SK-N-SH (cell line): ENCODE measurements at places on chromosomes 12 and 14.

DNA sequence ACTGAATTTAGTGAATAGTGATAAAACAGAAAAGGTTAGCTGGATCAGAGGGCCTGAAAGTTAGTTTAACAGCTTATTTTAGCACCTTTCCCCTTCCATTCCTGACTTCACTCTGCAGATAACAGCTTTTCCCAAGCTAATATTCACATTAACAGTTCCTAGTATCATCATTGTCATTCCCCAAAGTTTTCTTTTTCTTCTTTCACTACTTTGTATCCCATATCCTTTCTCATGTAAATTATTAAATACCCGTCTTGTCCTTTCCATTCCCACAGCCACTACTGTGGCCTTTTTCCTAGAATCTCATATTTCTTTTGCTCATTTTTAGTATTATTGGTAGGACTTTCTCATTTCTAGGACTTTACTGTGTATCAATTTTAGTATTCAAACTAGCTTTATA, 70.5 kb downstream of the SCFD1 start:
- no peaks in the 10 kb centered on the region for H3K27me3 ChIP-seq
- H3K27ac ChIP-seq, result no peak overlapping the region
- no peak overlapping the region for H3K4me3 ChIP-seq
- DNase-seq, result no peak
- H3K36me3 ChIP-seq, result peaks cover 52% of the 10 kb centered on the region

DNA sequence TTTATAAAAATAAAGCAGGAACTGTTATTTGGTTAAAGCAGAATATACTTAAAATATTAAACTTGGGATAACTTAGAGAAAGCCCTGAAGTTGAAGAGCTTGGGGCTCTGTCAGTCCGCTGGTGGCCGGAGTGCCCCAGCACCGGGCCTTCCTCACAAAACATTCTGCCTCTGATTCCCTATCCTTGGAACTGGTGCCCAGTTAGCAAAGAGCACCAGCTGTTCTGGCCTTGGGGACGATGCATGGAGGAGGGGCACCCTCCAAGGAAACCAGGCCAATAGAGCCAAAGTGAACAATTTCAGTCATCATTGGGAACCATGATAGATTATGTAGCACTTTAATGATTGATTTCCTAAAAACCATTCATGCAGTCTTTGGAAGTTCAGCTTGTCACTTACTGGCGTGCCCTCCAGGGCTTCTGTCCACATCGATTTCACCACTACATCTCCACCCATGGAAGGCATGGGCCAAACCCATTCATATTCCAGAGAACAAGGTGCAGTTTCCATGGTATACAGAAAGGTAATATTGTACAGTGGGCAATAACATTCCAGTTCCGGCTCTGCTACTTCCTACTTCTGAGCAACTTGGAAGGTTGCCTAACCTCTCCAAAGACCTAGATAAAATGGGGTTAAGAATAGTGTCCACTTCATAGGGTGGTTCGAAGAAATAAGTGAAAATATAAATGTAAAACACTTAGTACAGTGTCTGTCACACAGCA, 145.9 kb downstream of the ETV6 start:
- no peak for DNase-seq
- peaks cover 13% of the 10 kb centered on the region for H3K4me1 ChIP-seq
- H3K27ac ChIP-seq, result peak overlapping the region; percentile 74

GRCh38 chr14:26070443-26070842, 527.4 kb downstream of the NOVA1 start:
- H3K4me1 ChIP-seq, result no peaks in the 10 kb centered on the region; the same call in 1 of the 2 replicates
- H3K27me3 ChIP-seq, result no peaks in the 10 kb centered on the region
- H3K36me3 ChIP-seq, result no peaks in the 10 kb centered on the region
- no peak overlapping the region for H3K27ac ChIP-seq
- no peak for DNase-seq

GRCh38 chr14:102210421-102211042, 70.8 kb downstream of the WDR20 start:
- H3K36me3 ChIP-seq, result peaks cover 38% of the 10 kb centered on the region
- no peak overlapping the region for H3K4me3 ChIP-seq
- no peaks in the 10 kb centered on the region for H3K27me3 ChIP-seq
- no peak for DNase-seq
- no peaks in the 10 kb centered on the region for H3K4me1 ChIP-seq
- no peak overlapping the region for H3K27ac ChIP-seq

DNA sequence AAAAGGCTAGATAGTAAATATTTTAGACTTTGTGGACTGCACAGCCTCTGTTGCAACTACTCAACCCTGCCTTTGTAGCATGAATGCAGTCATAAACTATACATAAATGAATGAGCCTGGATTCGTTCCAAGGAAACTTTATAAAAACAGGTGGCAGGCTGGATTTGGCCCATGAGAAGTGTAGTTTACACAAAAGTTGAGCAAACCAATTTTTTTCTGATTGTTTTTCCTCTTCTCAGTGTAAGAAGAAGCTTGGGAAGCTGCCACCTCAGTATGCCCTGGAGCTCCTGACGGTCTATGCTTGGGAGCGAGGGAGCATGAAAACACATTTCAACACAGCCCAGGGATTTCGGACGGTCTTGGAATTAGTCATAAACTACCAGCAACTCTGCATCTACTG, 9.5 kb downstream of the OAS1 start:
- H3K4me3 ChIP-seq, result no peak overlapping the region
- H3K27me3 ChIP-seq, result no peaks in the 10 kb centered on the region
- DNase-seq, result no peak
- H3K4me1 ChIP-seq, result no peaks in the 10 kb centered on the region

DNA sequence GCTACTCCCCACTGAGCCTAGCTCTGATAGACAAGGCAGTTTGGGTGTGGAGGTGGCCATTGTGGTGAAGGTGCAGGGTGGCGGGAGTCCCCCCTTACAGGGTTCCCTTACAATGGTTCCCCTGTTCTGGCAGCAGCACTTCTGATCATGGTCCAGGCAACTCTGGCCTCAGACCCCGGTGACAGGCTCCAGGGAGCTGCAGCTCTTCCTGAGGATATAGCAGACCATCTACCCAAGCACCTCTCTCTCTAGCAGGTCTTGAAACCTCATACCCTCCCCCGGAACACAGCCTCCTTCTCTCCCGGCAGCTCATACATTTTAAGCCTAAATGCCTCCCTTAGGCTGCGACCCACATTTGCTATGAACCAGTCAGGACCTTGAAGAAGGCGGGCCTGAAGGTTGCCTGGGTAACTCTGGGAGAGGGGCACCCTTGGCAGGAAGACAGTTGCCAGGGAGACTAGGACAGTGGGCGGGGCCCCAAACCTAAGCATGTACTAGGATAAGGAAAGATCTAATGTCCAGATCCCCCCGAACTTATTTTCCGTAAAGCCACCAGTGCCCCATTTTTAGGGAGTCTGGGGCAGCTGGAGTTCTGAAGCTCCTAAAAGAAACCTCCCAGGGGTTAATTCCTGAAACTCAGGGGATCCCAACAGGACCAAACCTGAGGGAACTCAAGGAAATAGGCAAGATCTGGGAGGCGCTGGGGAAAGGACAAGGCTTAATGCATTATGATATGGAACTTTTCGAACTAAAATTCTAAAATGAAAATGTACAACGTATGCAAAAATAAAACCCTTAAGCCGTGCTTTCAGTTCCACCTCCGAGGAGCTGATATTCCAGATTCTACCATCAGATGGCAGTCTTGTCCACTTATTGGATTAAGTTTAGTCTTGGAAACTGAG, 4.5 kb upstream of the GDF11 start:
- no peaks in the 10 kb centered on the region for H3K27me3 ChIP-seq
- H3K4me1 ChIP-seq, result peaks cover 24% of the 10 kb centered on the region; the same call in 1 of the 2 replicates
- no peaks in the 10 kb centered on the region for H3K36me3 ChIP-seq
- peak overlapping the region; percentile 80 for H3K27ac ChIP-seq
- peak; percentile 78 for DNase-seq

- H3K27me3 ChIP-seq, result no peaks in the 10 kb centered on the region; the same call in 1 of the 2 replicates
- peak; percentile 68 for DNase-seq
- no peak overlapping the region for H3K27ac ChIP-seq
- H3K4me3 ChIP-seq, result peak overlapping the region; percentile 31; the same call in 1 of the 2 replicates
- H3K4me1 ChIP-seq, result peaks cover 4% of the 10 kb centered on the region; the same call in 1 of the 2 replicates
Measured at GRCh38 chr12:12032851-12033797, 37.6 kb upstream of the BCL2L14 start.

GRCh38 chr12:108757856-108758255, 26.5 kb upstream of the CORO1C start:
- H3K27me3 ChIP-seq, result no peaks in the 10 kb centered on the region
- no peaks in the 10 kb centered on the region for H3K36me3 ChIP-seq
- H3K4me3 ChIP-seq, result no peak overlapping the region

DNA sequence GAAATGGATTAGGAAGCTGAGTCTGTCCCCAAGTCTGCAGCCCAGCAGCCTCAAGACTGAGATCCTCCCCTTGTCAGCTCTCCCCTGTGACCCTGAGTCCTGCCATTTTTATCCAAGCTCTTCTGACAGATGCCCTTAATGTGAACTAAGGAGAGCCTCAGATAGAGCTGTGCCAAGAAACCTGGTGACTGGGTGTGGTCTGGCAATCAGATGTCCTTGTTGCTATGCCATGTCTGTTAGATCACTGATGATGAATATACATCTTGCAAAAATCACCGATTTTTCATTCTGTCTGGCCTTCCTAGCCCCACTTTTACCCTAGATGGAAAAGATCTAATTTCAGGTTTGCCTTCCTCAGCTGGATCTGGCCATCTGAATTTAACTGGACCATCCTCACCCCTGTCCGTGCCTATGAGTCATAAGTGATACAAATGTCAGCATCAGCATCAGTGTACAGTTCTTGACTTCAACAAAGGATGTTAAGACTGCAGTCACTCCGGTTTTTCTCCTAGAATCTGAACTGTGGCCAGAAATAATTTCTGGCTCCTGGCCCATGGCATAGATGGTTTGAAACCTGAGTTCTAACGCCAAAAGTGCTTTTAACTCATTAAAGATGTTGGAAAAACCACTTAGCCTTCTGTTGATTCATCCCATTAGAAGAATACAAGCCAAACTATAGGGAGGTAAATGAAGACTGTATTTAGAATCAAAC, 61.2 kb upstream of the GRIP1 start:
- H3K27me3 ChIP-seq, result no peaks in the 10 kb centered on the region
- H3K27ac ChIP-seq, result no peak overlapping the region
- DNase-seq, result no peak
- no peak overlapping the region for H3K4me3 ChIP-seq
- no peaks in the 10 kb centered on the region for H3K36me3 ChIP-seq
- H3K4me1 ChIP-seq, result no peaks in the 10 kb centered on the region

GRCh38 chr12:9646794-9647781, 22.4 kb upstream of the CLEC2D start:
- no peak for DNase-seq
- H3K27me3 ChIP-seq, result no peaks in the 10 kb centered on the region
- no peaks in the 10 kb centered on the region for H3K4me1 ChIP-seq
- peak overlapping the region; percentile 46 for H3K27ac ChIP-seq

DNA sequence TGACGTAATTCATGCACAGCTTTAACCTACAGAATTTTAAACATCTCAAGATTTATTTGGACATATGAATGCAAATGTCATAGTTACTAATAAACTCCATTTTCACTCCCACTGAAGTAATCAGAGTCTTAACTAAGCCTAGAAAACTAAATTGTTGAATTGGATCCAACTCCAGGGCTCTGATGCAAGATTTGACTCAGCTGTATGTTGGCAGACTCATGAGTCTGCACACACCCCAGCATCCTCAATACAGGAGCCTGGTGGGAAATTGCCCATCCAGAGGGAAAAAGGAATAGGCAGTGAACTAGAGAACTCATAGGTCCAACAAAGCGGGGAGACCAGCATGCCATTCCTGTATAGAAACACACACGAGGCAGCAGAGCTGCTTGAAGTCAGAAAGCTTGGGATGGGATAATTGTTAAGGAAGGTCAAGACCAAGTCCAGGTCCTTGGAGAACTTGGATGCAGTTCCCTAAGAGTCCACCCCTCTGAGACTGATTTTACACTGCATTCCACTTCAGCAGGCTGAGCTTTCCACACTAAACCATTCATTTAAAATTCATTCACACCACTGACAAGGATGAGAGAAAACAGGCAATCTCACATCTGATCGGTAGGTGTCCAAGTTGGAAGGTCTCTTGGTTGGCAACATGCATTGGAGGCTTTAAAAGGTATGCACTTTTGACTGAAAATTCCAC, 14.4 kb downstream of the TMTC1 start:
- H3K27ac ChIP-seq, result no peak overlapping the region
- H3K4me3 ChIP-seq, result no peak overlapping the region
- no peak for DNase-seq

- no peak overlapping the region for H3K4me3 ChIP-seq
- no peaks in the 10 kb centered on the region for H3K27me3 ChIP-seq
Measured at GRCh38 chr12:116922194-116922897, 11.6 kb downstream of the FBXW8 start.

DNA sequence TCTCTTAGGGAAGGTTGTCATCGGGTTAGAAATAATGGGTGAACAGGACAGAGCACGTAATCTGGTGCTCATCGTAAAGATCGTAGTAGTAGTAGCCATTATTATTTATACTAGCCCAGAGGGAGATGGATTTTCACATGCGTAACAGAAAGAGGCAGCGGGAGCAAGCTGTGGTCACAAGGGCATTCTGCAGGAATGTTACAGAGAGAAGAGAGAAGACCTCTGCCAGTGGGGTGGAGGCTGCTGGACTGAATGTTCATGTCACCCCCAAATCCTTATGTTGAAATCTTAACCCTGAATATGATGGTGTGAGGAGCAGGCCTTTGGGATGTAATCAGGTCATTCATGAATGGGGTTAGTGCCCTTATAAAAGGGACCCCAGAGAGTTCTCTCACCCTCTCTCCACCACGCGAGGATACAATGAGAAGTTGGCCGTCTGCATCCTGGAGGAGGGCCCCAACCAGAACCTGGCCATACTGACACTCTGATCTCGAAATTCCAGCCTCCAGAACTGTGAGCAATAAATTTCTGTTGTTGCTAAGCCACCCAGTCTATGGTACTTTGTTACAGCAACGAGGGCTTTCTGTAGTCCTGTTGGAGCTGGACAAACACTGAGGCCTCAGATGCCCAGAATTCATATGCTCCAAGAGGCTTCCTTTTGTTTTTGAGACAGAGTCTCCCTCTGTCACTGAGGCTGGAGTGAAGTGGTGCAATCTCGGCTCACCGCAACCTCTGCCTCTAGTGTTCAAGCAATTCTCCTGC, 131.2 kb upstream of the MED13L start:
- no peak for DNase-seq
- peaks cover 7% of the 10 kb centered on the region; the same call in 1 of the 2 replicates for H3K4me1 ChIP-seq

DNA sequence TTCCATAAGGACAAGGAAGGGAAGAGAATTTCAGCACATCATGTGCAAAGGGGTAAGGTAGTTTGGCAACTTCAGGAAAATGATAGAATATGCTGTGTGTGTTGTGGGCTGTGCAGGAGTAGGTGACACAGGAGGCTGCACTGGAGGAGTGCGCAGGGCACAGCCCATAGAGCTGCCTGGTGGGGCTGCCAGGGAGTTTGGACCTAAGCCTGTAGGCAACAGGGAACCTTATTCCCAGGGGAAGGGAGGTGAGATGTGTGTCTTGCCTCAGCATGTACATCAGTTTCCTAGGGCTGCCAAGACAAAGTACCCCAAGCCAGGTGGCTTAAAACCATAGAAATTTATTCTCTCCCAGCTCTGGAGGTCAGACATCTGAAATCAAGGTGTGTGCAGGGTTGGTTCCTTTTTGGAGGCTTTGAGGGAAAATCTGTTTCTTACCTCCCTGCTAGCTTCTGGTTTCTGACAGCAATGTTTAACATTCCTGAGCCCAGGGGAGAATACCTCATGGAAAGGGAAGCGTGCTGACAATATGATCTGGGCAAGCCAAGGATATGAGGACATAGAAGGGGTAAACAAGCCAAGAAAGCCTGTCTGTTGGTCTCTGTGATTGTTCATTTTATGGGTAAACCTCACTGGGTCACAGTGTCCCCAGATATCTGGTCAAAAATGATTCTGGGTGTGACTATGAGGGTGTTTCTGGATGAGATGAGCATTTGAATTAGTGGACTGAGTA, 174.0 kb upstream of the NTF3 start:
- H3K36me3 ChIP-seq, result no peaks in the 10 kb centered on the region
- no peak for DNase-seq
- no peak overlapping the region for H3K4me3 ChIP-seq
